NCI-H460 (cell line): ENCODE measurements at places on chromosomes 3 and 15. TPM values are rescaled to one million over a fixed set of nuclear protein-coding genes. Genes with fewer than 3 reads are reported as not detected.

RPS27L gene
- 298 and 356 TPM in 2 replicates for total RNA-seq

DNA sequence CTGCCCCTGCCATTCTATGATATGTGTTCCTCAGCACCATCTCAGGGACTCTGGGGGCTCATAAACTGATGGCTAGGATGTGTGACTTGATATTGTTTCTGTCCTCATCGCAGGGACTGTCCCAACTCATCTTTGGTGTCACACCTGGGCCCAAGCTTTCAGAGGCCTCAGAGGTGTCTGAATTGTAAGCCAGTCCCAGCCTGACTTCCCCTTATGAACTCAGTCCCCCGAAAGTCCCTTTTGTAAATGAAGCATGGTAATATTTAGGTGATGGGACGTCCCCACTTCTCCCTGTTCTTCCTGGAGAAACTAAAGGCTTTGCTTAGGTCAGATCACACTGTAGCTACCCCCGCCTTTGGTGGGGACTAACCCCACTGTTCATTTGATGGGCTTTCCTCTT is 142.4 kb upstream of the TLE3 start:
- no peak for DNase-seq

DNA sequence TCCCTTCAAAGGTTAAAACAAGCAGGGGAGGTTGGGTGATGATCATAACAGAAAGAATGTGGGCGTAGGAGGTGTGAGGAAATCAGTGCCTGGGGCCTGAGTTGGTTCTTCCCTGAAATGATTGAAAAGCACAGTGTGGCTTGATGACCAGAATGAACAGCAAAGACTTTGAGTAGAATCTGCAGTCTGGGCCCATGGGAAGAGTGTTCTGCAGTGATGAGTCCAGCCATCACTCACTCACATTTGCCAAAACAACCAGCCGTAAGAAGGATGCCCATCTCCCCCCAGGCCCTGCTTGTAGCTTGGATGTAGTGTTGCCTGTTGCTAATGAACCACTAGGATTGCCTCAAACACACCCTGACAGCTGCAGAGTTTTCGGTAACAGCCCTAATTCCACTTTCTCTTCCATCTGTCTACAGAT is 67.9 kb downstream of the VGLL3 start:
- DNase-seq = no peak

- no peak for DNase-seq
These were observed 410.5 kb downstream of the LSAMP start for GRCh38 chr3:116034794-116035193.

GRCh38 chr15:75672646-75673425 is 25.1 kb downstream of the SNX33 start:
- DNase-seq = no peak

- no peak for DNase-seq
These were observed 205.4 kb downstream of the PDZRN3 start for GRCh38 chr3:73419179-73419803.

HHLA2 gene
- total RNA-seq = not detected in 2 replicates

DNA sequence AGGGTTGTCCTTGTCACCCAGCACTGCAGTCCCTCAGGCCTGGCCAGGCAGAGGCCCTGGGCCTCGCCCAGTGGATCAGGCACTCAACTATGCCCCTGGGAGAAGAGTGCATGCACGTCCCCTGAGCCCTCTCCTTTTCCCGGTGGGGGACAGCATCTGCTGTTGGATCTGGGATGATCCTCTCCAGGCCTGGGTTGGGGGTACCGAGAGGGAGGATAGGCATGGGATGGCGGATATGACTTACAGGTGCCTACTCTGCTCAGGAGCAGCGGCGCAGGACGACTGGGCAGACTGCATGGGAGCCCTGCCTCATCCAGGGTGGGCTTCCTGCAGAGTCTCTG is 9.0 kb upstream of the APBA2 start:
- no peak for DNase-seq

GRCh38 chr3:45816544-45816943 is 20.2 kb upstream of the SLC6A20 start:
- no peak for DNase-seq
